Thyroid gland (tissue), 4 donors: ENCODE measurements at places on chromosomes 6 and 20.

GRCh38 chr20:17568045-17568788 is 1.7 kb upstream of the DSTN start:
- DNase-seq = no peak

GRCh38 chr6:41498968-41499599 is 47.1 kb upstream of the FOXP4 start:
- DNase-seq = no peak

DNA sequence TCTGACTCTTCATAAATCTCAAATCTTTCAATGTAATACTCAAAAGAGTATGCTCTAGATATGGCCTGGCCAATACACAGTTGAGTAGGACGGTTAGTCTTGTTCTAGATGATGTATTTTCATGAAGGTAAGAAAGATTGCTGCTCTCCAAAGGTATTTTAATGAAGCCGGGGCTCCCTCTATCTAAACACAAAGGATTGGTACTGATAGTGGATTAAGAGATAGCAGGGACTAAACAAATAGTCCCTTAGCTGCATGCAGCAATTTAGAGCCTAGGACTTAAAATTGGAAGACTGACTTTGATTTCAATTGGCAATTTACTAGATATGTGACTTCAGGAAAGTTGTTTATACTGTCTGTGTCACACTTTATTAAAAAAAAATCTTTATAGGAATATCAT is 31.4 kb upstream of the TENT5A start:
- no peak for DNase-seq

- no peak for DNase-seq
These were observed 95.0 kb downstream of the SCML4 start for GRCh38 chr6:107729098-107729497.

DNA sequence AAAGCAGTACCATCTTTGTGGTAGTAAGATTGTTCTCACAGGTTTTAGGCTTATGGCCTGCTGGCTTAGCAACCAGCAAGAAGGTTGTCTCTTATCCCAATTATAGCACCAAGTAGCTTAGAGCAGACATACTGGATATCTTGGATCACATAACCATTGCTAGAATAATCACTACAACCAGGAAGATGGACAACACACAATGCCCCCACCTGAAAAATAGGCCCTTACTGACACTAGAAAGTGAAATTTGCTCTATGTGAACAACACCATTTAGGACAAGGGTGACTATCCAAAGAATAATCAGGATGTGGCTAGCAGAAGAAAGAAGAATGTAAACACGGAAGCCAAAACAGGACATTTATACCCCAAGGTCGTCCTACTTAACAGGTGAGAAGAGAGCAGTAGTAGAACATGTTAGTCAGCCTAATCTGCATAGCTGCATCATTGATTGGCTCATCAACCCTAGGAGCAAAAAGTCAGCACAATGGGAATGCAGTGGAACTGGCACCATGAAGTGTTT is 172.7 kb upstream of the MARCKS start:
- no peak for DNase-seq

GRCh38 chr6:34562861-34563512 is 6.9 kb upstream of the SPDEF start:
- no peak for DNase-seq
